ENCODE measurements at places on chromosomes 7 and 10. TPM values are rescaled to one million over a fixed set of nuclear protein-coding genes. Genes with fewer than 3 reads are reported as not detected.
A peak's percentile ranks its signal among the peaks of the same experiment; 100 is the strongest.

DNA sequence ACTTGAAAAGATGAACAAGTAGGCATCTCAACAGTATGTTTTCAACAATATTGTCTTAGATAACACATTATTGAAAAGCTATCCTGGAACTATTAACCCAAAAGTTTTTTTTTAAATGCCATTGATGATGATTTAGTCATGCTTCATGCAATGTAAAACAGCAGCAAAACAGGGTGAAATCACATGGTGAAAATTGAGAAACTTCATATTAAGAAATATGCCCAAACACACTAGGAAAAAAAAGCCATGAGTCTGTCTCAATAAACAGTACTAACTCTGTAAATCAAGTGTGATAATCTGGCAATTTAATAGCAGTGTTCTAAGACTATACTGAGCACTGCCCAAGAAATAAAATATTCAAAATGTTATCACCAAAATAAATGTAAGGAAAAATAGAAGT is 613.1 kb downstream of the KCNMA1 start:
- peak; percentile 10 for DNase-seq

The ZNF488 gene
- total RNA-seq: not detected

The CCL24 gene
- total RNA-seq: not detected

- DNase-seq: no peak
Observed at GRCh38 chr7:92809397-92809759, 27.0 kb downstream of the CDK6 start.

The FGL2 gene
- total RNA-seq: 0.86 TPM

GRCh38 chr7:13743226-13743625 is 246.2 kb downstream of the ETV1 start:
- peak; percentile 41 for DNase-seq

DNA sequence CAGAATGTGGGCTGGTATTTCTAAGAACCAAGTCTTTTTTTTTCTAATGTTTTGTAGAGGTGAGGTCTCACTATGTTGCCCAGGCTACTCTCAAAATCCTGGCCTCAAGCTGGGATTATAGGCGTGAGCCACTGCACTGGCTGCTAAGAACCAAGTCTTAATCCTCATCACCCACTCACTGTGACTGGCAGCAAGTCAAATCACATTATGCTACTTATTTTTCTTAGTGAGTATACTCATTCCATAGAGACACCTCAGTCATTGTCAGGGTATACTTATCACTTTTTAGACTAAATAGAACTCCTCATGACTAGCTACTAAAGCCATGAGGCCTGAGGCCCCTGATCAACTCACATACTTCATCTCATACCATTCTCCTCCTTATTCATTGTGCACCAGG is 116.1 kb downstream of the STRA8 start:
- DNase-seq: no peak

- DNase-seq: no peak
Observed at GRCh38 chr7:27751888-27752660, 12.1 kb downstream of the TAX1BP1 start.

The PLCE1 gene
- total RNA-seq: 0.32 TPM

GRCh38 chr10:44132361-44133289 is 252.3 kb downstream of the CXCL12 start:
- no peak for DNase-seq

The MUC3A gene
- total RNA-seq: not detected

DNA sequence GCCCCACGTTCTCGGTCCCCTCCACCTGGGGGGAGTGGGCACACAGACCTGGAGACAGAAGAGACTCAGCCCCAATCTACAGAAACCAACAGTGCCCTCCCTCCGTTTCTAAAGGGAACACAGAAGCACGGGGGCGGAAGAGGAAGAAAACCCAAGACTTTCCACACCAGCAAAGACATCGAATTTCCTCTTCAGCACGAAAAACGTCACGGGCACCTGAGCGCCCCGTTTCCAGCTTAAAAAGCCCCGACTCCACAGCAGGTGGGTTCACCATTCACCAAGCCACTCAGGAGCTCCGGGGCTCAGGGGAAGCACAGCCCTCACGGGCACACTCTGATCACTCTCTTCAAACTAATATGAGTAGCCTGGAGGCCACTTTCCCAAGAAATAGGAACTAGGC is 19.6 kb downstream of the NUDT1 start:
- DNase-seq: no peak

DNA sequence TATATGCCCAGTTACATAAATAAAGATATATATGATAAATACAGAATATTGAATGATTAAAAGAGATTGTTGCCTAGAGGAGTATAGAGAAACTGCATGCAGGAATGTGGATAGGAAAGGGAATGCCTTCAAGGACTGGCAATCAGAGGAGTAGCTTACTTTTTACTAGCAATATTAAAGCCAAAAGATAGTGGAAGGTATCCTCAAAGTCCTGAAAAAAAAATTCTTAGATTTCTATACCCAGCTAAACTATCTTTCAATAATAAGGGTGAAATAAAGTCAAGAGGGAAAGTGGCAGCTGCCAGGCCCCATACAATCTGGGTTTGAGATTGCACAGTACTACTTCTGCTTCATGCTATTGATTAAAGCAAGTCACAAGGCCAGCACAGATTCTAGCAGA is 733.2 kb downstream of the GATA3 start:
- no peak for DNase-seq

The IGF2BP3 gene
- total RNA-seq: 9.1 TPM

The GDF2 gene
- not detected for total RNA-seq

- no peak for DNase-seq
Observed at GRCh38 chr10:95315509-95315908, 24.7 kb upstream of the PDLIM1 start.

The CASD1 gene
- 9.3 TPM for total RNA-seq

The NOD1 gene
- total RNA-seq: 3.9 TPM

- DNase-seq: no peak
Observed at GRCh38 chr10:105967256-105967655, 1197.2 kb downstream of the SORCS1 start.

The MMRN2 gene
- total RNA-seq: 2.3 TPM

- DNase-seq: peak; percentile 80
Observed at GRCh38 chr7:22672846-22673680, 53.9 kb upstream of the IL6 start.

The KCNMA1 gene
- 36.7 TPM for total RNA-seq

DNA sequence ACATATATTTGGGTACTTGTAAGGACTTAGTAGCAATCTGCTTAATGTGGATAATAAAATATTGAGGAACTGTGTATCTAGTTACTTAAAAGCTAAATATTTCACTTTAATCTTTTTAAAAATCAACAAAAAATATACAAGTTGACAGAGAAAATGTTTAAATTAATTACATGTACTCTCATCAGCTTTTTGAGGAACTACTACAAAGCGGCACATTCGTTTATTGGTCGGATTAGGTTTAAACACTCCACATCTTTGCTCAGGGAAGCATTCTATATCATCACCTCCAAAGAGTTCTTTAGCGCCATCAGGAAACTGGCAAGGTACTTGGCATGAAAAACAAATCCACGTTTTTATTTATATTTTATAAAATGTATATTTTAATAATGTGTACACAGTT is 1.6 kb downstream of the ATOH7 start:
- no peak for DNase-seq

GRCh38 chr10:110153396-110153795 is 54.0 kb upstream of the MXI1 start:
- DNase-seq: no peak

GRCh38 chr10:86075512-86075911 is 291.1 kb downstream of the GRID1 start:
- no peak for DNase-seq

GRCh38 chr7:37971491-37971890 is 51.1 kb downstream of the EPDR1 start:
- no peak for DNase-seq

DNA sequence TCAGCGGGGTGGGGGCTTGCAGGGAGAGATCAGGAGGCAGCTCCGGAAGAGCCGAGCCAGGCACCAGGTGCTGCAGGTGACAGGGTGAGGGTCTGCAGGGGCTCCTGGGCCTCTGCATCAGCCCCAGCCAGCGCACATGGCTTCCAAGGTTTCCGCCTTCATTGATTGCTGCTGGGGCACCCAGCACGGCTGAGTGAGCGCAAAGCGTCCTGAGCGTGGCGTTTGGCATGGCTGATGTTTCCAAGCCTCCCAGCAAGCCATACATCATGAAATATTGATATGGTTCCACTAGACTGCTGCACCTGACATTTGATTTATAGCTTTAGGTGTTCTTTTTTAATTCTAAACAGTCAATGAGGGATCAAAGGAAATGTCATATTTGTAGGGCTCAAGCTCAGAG is 259.0 kb downstream of the WDR37 start:
- DNase-seq: no peak

DNA sequence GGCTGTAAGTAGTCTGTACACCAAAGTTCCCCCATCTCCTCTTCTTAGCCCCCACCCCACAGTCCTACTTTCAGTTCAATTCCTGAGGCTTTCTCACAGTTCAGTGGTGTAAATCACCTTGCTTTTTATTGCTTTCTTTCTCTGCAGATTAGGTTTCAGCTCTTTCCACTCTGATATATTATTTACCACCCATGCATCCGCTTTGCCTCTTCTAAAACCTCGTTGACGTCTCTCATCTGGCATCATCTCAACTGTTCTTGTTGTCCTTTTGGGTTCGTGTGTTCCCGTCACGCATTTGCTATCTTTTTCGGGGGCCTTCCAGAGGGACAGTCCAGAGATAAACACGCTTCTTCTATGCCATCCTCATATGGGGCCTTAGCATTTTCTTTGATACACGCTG is 597.9 kb upstream of the DPP6 start:
- no peak for DNase-seq

The CLEC5A gene
- total RNA-seq: not detected

- no peak for DNase-seq
Observed at GRCh38 chr7:107173691-107174406, 5.0 kb downstream of the HBP1 start.

DNA sequence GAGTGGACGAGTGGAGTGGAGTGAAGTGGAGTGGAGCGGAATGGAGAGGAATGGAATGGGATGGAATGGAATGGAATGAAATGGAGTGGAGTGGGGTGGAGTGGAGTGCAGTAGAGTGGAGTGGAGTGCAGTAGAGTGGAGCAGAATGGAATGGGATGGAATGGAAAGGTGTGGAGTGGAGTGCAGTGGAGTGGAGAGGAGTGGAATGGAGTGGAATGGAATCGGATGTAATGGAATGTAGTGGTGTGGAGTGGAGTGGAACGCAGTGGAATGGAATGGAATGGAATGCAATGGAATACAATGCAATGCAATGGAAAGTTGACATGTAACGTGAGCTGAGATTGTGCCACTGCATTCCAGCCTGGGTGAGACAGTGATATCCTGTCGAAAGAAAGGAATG is 46.4 kb downstream of the ZNF716 start:
- DNase-seq: no peak

The OR2A5 gene
- not detected for total RNA-seq

The C7orf33 gene
- not detected for total RNA-seq

The CPXM2 gene
- total RNA-seq: not detected

DNA sequence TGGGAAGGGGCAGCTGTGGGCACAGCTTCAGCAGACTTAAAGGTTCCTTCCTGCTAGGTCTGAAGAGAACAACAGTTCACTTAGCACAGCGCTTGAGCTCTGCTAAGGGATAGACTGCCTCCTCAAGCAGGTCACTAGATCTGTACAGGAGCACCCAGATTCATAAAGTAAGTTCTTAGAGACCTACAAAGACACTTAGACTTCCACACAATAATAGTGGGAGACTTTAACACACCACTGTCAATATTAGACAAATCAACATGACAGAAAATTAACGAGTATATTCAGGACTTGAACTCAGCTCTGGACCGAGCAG is 140.9 kb downstream of the TFEC start:
- no peak for DNase-seq

The SPDYE6 gene
- total RNA-seq: not detected

GRCh38 chr10:101704331-101704730 is 9.4 kb upstream of the FBXW4 start:
- DNase-seq: no peak

GRCh38 chr10:118735294-118735693 is 19.5 kb downstream of the CACUL1 start:
- DNase-seq: no peak

DNA sequence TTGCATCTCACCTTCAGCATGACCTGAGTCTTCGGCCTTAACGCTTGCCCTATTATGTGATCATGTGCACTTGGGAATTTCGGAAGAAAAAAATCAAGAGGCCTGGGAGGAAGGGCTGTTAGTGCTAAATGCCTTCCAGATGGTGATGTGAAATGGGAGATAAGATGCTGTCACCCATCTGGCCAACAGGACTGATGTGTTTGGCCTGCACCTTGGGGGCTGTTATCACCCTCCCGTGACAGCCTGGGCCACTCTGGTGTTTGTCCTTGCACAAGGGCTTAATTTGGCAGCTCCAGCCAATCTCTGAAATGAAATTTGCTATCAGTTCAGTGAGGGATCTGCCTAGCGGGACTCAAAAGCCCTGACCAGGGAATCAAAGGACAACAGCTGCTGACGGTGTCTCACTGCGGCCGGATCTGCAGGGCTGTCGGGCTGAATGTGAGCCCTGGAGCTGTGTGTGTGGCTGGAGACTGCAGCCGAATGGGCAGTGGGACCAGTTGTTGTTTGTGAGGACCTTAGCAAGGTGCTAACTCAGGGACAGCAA is 131.4 kb upstream of the BTBD16 start:
- DNase-seq: peak; percentile 73

The NEUROG3 gene
- not detected for total RNA-seq

The LIPA gene
- total RNA-seq: 105 TPM

- DNase-seq: no peak
Observed at GRCh38 chr10:71981876-71982230, 17.7 kb downstream of the CHST3 start.

The RBP4 gene
- total RNA-seq: not detected

The IDI2 gene
- total RNA-seq: not detected

The ERLIN1 gene
- 21.6 TPM for total RNA-seq

The CHST3 gene
- total RNA-seq: 37.4 TPM

The AKR1E2 gene
- 7.7 TPM for total RNA-seq

The FAM237B gene
- not detected for total RNA-seq

The CD36 gene
- total RNA-seq: 4.3 TPM

DNA sequence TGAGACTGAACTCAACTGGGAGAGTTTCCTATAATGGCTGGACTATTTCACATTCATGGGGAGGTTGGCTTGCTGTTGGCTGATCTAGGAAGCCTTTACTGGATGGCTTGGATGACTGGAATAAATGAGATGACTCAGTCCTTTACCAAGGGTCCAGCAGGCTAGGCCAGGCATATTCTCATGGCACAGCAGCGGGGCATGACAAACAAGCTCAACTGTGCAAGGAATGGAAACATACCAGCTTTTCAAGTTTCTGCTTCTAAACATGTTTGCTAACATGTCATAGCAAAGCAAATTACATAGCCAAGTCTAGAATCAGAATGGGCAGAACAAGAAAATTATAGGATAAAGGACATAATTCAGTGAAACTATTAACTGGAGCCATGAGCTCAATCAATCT is 46.8 kb upstream of the CRTAC1 start:
- no peak for DNase-seq

GRCh38 chr7:126801733-126802132 is 451.0 kb downstream of the GRM8 start:
- no peak for DNase-seq

DNA sequence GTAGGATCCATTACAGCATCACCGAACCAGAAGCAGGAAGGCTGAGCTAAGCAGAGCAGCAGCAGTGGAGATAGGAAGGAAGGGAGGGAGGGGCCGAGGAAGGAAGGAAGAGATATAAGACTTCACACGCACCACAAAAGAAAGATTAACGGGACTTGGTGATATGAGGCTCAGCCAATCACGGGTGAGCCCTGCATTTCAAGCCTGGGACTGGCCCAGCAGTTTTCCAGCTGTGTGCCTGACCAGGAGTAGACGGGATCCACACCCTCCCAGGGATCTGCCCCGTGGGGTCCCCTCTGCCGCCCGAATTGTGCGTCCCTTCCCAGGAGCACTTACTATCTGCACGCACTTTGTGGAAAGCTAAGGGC is 16.2 kb downstream of the ATG9B start:
- DNase-seq: peak; percentile 77

Data from fibroblast of villous mesenchyme (primary cell).